Activated T-helper 1 cell treated with anti-CD3 and anti-CD28 coated beads, Interleukin-12 subunit alpha, Interleukin-12 subunit beta, Interleukin-2, Interleukin-4 antibody, amounts not matched to agents 30 ng/mL and 10 ng/mL and 1 ng/mL, durations not matched to agents 14 hours and 24 hours and 36 hours (primary cell): ENCODE measurements at places on chromosomes 2 and 18.

DNA sequence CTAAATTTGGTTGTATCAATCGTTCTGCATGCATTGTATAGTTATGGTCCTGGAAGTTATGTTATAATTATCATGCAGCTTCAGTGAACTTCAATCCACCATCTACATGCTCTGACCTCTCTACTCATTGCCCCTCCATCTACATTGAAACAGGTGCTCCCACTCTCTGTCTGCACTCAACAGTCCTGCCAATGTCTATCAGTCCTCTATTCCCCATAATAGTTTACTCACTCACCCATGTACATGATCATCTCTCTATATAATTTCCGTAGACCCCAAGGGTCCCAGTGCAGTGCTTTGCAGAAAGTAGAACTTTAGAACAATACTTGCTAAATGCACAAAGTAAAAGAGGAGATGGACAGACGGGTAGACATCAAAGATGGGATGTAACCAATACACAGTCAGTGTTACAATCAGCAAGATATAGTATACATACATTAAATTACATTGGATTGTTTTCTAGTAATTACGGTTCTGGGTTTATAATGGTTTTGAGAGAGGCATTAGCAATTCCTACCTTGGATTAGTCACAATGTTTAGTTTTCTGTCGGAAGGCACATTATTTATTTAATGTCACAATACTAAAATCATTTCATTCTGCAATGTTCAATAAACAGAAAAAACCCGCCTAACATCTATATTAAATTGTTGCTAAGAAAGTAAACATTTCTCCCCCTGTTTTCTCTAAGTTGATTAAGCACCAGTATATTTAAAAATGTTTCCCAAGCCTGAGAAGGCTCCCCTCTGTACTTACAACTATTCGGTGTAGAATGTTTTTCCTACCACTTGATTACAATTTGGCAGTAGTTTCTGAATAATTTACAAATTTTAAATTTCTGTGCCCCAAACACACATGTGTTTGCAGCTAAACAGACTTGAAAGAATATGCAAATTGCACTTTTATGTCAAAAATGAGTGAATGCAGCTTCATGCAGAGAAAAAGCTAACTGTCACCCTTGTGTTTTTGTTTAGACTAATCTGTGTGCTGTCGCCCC, 94.4 kb upstream of the SIX2 start:
- DNase-seq = no peak

GRCh38 chr2:42848265-42848664, 55.9 kb upstream of the HAAO start:
- no peak for DNase-seq

- DNase-seq = no peak
Measured at GRCh38 chr2:221674446-221674845, 102.3 kb upstream of the EPHA4 start.

DNA sequence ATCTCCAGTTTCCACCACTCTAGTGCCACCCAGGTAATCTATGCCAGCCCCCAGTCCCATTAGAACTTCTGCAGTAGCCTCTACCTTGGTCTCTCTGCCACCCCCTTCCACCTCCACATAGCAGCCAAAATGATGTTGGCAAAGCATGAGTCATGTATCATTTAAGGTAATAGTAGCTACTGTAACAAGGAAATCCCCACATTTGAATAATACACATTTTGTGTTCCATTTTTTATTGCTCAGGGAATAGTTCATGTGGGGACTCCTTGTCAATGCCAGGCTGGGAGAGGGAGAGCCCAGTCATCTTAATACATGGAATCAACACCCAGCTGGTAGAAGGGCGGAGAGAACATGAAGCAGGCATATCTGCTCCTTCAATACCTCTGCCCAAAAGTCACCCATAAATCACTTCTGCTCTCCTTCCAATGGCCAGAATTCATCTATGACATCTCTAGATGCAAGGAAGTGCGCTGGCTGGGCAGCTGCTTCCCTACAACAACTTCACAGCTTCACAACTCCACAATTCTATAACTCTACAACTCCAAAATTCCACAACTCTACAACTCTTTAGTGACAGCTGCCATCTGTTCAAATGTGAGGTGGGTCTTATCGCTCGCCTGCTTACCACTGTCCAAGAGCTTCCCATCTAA, 70.6 kb upstream of the GLS start:
- no peak for DNase-seq

- no peak for DNase-seq
Measured at GRCh38 chr2:137220438-137220993, 455.2 kb downstream of the THSD7B start.
